ENCODE measurements at places on chromosomes 1 and 21.
A peak's percentile ranks its signal among the peaks of the same experiment; 100 is the strongest.

GRCh38 chr1:36116901-36117300 lies 8.1 kb downstream of the COL8A2 start:
- peak; percentile 76 for DNase-seq

DNA sequence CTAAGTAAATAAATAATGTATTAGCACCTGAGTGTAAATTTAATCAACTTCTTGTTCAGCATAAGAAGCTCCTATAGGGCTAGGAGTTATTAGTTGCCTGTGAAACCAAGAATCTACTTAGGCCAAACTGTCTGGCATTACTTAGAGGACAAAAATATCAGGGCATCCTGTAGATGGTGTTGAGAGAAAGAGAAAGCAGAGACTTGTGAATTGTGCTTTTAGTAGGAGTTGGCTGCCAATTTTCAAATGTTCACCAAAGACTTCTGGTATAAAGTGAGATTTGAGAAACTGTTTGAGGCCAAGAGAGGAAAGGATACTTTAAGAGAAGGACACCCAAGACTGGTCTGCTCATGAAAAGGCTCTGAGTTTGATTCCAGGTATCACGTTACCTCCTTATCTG lies 315.5 kb upstream of the DEPDC1 start:
- DNase-seq: no peak

GRCh38 chr1:76390456-76390855 lies 315.9 kb downstream of the ST6GALNAC3 start:
- DNase-seq: no peak

DNA sequence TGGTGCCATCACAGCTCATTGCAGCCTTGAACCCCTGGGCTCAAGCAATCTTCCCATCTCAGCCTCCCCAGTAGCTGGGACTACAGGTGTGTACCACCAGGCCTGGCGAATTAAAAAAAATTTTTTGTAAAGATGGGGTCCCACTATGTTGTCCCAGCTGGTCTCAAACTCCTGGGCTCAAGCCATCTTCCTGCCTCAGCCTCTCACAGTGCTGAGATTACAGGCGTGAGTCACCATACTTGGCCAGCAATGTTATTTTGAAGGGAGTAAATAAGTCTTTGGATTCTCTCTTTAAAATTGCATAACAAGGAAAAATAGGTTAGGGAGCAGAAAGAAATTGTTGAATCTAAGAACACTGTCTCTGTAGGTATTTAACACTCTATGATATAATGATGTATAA lies 111.3 kb downstream of the RPS6KC1 start:
- DNase-seq: no peak

DNA sequence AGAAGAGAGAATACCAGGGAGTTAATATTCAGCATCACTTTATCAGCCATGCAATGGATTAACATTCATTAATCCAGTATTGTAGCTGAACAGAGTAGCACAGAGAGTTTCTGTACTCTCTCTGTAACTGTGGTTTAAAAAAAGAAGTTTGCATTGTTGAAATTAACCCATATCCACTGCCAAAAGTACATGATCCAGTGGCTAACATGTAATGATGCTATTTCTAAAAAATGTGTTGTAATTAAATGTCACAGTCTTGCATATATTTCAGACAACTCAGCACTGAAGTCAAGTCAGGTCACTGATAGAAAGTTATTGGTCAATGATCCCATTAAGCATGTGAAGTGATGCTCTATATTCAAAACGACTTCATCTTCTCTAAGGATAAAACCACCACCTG lies 141.3 kb downstream of the NRIP1 start:
- no peak for DNase-seq

DNA sequence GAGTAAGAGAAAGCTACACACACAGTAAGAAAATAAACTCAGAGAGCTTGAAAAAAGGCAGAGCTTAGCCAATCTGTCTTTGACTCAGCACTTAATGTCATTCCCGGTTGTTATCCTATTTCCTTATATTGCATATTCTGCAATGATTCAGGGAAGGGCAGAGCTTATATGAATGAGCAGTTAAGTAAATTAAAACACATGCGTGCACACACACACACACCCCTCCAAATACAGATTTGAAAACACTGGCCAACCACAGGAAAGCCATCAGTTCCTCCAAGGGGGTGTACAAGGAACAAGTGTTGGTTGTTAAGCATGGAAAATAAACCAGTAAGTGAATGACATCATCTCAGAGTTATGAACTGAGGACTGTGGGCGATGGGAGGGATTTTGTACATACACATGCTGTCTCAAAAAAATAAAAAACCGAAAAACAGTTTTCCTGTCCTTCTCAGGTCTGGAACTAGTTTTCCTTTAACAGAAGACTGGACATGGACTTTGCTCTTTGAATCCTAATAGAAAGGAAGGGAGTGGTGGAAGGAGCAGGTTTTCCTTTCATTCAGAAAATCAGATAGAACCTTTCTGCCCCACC lies 1.0 kb downstream of the IQGAP3 start:
- DNase-seq: no peak

GRCh38 chr1:95509989-95510388 lies 276.0 kb downstream of the RWDD3 start:
- no peak for DNase-seq

- no peak for DNase-seq
These were observed at the start of gene FAM177B for GRCh38 chr1:222736972-222737371. Gene FAM177B, plus strand, starts transcription at chr1:222737202. Its CDS starts 9,344 bp downstream, at chr1:222746546.

DNA sequence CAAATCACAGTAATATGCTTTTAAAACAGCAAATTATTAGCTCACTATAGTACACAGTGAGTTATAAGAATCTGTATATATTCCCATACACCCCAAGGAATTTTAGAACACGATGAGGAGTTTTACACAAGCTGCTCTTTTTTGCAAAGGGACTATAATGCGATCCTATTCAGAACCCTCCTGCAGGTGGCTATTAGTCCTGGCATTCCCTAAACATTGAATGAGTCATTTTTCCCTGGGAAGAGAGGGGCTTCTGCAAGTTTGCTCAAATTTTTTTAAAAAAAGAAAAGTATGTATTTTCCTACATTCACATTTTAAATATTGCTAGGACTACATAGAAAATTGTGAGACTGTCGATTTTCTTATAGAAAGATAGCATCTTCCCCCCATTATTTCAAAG lies 106.3 kb downstream of the COL11A1 start:
- no peak for DNase-seq

GRCh38 chr1:156664767-156665411 lies 12.3 kb downstream of the NES start:
- peak; percentile 67 for DNase-seq

DNA sequence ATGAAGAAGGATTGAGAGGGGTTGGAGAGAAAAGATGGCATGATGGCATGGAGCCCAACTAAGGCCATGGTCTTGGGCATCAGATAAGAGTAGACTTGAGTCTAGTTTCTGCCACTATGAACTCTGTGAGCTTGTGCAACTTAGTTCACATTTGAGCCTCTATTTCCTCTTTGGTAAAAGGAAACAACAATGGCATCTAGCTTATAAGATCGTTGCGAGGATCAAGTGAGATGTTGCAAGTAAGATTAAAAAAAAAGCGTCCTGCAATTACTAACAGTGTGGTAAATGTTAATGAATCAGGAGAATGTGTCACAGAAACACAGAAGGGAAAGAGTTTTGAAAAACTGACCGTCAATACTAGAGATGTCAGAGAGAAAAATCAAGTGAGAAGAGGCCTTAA lies 202.9 kb upstream of the FGGY start:
- DNase-seq: no peak

DNA sequence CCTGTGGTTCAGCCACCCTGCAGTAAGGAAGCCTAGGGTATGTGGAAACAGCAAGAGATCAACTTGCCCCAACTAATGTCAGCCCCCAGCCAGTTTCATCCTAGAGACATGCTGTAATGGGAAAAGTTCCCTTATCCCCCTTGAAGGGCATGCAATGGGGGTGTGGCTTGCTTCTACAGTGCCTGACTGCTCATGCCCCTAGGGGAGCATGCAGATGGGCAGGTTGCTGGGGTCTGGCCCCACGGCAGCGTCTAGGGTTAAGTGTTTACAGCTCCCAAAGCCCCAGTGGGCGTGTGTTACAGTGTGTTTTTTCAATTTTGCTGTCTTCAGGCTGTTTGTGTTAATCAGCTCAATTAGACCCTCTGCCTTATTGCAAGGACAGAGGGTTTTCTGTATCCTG lies 1105.9 kb downstream of the AMY1C start:
- no peak for DNase-seq

GRCh38 chr1:226121587-226122400 lies 59.3 kb downstream of the H3-3A start:
- DNase-seq: peak; percentile 83

DNA sequence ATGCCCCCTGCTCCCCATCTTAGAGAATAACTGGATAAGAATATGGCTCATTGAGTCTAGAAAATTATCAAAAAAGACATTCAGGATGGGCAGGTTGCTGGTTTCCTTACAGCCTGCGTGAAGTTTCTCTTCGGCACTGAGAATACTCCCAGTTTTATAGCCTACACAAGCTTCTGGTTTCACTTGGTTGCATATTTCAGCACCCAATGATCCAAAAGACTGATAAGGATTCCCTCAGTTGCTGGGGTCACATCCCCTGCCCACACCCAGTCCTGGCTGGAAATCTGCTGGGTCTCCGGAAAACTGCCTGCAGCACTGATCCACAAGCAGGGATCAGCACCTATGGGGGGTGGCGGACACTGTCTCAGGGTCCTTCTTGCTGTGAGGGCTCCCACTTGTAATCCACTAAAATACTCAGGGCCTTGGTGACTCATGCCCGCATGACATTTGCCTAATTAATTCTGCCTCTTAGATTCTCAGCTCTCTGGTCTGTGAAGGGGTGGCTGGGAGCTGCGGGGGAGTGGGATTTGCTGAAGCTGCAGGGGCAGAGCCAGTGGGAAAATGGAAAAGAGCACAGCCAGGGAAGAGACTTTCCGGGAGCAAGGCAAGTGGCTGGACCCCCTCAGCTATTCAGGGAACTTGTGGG lies 142.5 kb downstream of the ZNF648 start:
- DNase-seq: no peak

DNA sequence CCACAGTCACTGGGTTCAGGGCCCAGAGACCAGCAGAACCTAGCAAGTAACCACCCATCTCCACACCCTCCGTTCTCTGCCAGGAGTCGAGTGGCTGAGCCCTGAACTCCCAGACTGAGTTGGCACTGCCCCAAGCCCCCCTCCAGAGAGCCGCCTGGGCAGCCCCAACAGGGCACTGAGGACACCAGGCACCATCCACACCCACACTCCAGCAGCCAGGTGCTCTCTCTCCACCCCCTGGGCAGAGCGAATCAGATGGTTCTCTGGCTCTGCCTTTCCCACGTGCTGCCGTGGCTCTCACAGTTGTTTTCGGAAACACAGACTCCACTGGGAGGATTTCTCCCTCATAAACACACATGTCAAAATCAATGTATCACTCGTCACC lies 13.6 kb downstream of the WDR4 start:
- DNase-seq: no peak

GRCh38 chr1:193013005-193013404 lies 46.2 kb downstream of the UCHL5 start:
- no peak for DNase-seq

DNA sequence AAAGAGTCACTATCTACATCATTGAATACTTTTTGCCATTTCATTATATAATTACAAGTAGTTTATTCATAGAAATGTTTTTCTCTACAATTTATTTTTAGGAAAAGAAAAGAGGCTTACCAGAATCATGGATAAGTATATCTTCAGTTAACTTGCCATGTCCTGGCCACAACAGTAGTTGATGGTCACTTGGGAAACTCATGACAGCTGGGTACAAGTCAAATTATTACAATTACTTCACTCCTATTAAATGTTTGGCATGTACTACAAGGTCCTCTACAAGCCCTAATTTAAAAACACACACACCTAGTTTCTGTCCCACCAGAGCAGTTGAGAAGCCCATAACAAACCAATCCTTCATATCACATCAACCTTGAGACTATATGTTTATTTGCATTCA lies 29.4 kb downstream of the PALMD start:
- DNase-seq: no peak

DNA sequence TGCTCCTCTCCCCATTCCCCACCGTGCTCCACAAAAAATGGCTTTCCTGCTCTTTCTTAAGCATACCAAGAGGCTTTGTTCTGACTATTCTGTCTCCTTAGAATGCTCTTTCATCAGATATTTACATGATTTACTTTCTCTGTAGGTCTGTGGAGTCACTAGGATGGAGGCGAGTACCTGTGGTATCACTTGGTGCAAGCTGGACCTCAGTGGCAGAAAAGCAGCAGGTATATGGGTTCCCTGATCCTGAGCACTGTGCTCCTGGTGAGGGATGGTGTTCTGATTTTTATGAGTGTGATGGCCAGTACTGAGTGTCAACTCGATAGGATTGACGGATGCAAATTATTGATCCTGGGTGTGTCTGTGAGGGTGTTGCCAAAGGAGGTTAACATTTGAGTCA lies 10.0 kb downstream of the C1orf87 start:
- DNase-seq: no peak

Data from right forelimb (tissue), 1 donor.